ENCODE measurements at places on chromosomes 1 and 21. TPM values are rescaled to one million over a fixed set of nuclear protein-coding genes. Genes with fewer than 3 reads are reported as not detected.

PRRX1 gene
- total RNA-seq: not detected

SH2D1B gene
- total RNA-seq: 0.07 TPM

ST6GALNAC3 gene
- 3.8 TPM for total RNA-seq

COL9A2 gene
- 0.71 TPM for total RNA-seq

AHCYL1 gene
- total RNA-seq: 62.5 TPM

HP1BP3 gene
- 205 TPM for total RNA-seq

TMEM269 gene
- total RNA-seq: 0.07 TPM

TFF1 gene
- total RNA-seq: not detected

CD34 gene
- not detected for total RNA-seq

C1orf141 gene
- not detected for total RNA-seq

ZMYND12 gene
- total RNA-seq: 1.00 TPM

NBPF4 gene
- total RNA-seq: 0.14 TPM

B3GALT5 gene
- 0.36 TPM for total RNA-seq

SNX7 gene
- total RNA-seq: 18.1 TPM

GPR37L1 gene
- not detected for total RNA-seq

KCNH1 gene
- not detected for total RNA-seq

RGS8 gene
- not detected for total RNA-seq

LCE1D gene
- total RNA-seq: not detected

PFKFB2 gene
- 35.8 TPM for total RNA-seq

FOXD2 gene
- 0.07 TPM for total RNA-seq

TPTE gene
- total RNA-seq: not detected

SLFNL1 gene
- total RNA-seq: 0.21 TPM

SEC16B gene
- 1.4 TPM for total RNA-seq

SLAMF8 gene
- not detected for total RNA-seq

TNFSF4 gene
- 1.4 TPM for total RNA-seq

HMCN1 gene
- total RNA-seq: 1.0 TPM

TMPRSS15 gene
- not detected for total RNA-seq

MRPL37 gene
- 40.8 TPM for total RNA-seq

TNFRSF8 gene
- not detected for total RNA-seq
